ENCODE measurements at places on chromosomes 5 and 9.

GRCh38 chr9:84122572-84122971 lies 142.0 kb downstream of the RMI1 start:
- no peak for DNase-seq

- DNase-seq: no peak
Measured at GRCh38 chr5:157665467-157666070, 5.8 kb upstream of the C5orf52 start.

GRCh38 chr5:96146675-96147074 lies 185.0 kb upstream of the ELL2 start:
- DNase-seq: no peak

GRCh38 chr5:1050423-1051365 lies 42.1 kb downstream of the NKD2 start:
- peak; percentile 64 for DNase-seq

DNA sequence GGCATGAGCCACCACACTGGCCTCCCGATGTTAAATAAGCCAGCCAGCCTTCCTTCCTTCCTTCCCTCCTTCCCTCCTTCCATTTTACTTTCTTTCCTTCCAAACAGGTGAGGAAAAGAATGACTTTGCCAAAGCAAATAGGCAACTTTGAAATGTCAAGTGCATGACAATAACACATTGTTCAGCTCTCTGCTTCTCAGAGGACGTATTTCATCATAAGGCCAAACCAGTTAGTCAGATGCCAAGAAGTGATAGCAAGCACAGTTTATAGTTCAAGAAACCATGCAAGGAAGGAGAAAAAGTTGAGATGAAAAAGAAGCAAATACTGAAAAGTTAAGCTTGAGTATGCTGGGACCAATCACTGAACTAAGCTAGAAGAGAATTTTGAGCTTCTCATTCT lies 29.5 kb downstream of the POU4F3 start:
- no peak for DNase-seq

GRCh38 chr9:109342878-109343277 lies 22.0 kb upstream of the EPB41L4B start:
- DNase-seq: no peak

DNA sequence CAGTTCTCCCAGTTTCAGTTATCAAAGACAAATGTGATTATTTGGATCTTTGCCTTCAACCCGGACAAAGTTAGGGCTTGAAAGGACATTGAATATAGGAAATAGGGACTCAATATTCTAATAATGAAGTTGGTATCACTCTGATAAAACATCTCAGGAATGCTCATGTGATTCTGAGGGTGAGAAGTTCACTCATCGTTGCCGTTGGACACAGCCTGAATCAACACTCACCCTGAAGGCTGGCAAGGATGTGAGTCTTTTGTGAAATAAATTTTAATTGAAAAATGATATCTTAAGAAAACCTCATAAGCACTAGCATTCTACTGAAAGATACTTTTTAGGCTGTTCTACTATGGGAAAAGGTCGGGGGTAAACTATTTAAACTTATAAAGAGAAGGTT lies 44.8 kb upstream of the C9orf72 start:
- DNase-seq: no peak

- no peak for DNase-seq
Measured at GRCh38 chr5:97250113-97250512, 67.1 kb upstream of the RIOK2 start.

GRCh38 chr9:69548681-69549080 lies 123.5 kb downstream of the APBA1 start:
- no peak for DNase-seq

- no peak for DNase-seq
Measured at GRCh38 chr9:2502760-2503159, 118.8 kb upstream of the VLDLR start.

GRCh38 chr5:1494780-1495524 lies 28.8 kb downstream of the LPCAT1 start:
- DNase-seq: peak; percentile 65

DNA sequence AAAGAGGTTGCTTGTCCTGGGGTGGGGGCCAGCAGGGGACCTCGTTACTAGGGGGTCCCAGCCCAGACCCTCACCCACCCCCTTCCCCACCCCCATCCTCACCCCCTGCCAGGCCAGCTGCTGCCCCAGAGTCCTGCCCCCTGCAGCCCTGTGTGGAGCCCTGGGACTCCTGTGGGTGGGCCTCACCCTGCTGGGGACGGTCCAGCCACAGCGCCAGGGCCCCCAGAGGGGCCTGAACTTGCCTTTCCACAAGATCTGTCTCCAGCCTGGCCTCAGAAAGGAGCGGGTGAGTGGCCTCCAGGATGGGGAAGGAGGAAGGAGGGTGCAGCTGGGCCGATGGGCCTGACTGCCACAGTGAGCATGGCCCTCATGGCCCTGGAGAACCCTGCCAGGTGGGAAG lies 7.5 kb upstream of the PTGDS start:
- no peak for DNase-seq

GRCh38 chr9:8804613-8805012 lies 1005.0 kb upstream of the DMAC1 start:
- no peak for DNase-seq

GRCh38 chr5:80246995-80247729 lies 8.7 kb downstream of the SERINC5 start:
- peak; percentile 49 for DNase-seq

- DNase-seq: no peak
Measured at GRCh38 chr5:73631500-73631899, 5.5 kb downstream of the ARHGEF28 start.

- DNase-seq: no peak
Measured at GRCh38 chr9:93959739-93960154, 4.6 kb upstream of the BARX1 start.

- no peak for DNase-seq
Measured at GRCh38 chr5:79955356-79955895, 35.6 kb downstream of the MTX3 start.

DNA sequence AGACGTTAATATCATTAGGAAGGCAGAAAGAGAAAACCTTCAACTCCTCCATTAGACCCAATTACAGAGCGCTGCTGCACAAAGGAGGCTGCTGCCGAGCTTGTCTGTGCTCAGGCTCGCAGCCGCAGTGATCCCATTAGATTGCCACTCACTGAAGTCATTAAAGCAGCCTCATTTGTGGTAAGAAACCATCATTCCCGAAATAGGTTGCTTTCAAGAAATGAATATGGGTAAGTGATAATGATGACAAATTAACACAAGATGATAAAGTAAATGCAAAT lies 137.2 kb downstream of the CAVIN4 start:
- no peak for DNase-seq

DNA sequence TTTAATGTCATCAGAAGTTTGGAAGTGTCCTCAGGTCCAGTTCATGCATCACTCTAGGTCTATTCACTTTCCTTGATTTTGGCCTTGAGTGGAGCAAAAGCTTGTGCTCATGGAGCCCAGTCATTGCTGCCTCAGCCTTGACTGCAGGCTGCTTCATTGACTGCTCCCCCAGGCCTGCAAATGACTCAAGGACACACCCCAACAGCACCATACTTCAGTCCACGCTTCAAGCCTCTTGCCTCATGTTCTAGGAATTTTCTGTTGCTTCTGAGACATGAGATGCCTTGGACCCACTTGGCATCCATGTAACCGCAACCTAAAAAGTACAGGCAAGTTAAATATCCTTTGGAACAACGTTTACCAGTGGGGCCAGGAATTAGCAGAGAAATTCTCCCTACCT lies 193.7 kb downstream of the PIK3R1 start:
- DNase-seq: no peak

GRCh38 chr5:139910901-139911300 lies 115.3 kb downstream of the PSD2 start:
- no peak for DNase-seq

- DNase-seq: no peak
Measured at GRCh38 chr5:136038635-136039034, 9.8 kb downstream of the TGFBI start.

DNA sequence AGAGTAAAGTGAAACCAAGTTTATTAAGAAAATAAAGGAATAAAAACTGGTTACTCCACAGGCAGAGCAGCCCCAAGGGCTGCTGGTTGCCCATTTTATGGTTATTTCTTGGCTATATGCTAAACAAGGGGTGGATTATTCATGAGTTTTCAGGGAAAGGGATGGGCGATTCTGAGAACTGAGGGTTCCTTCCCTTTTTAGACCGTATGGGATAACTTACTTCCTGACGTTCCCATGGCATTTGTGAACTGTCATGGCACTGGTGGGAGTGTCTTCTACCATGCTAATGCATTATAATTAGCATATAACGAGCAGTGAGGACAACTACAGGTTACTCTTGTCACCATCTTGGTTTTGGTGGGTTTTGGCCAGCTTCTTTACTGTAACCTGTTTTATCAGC lies 323.9 kb upstream of the PTGER4 start:
- no peak for DNase-seq

DNA sequence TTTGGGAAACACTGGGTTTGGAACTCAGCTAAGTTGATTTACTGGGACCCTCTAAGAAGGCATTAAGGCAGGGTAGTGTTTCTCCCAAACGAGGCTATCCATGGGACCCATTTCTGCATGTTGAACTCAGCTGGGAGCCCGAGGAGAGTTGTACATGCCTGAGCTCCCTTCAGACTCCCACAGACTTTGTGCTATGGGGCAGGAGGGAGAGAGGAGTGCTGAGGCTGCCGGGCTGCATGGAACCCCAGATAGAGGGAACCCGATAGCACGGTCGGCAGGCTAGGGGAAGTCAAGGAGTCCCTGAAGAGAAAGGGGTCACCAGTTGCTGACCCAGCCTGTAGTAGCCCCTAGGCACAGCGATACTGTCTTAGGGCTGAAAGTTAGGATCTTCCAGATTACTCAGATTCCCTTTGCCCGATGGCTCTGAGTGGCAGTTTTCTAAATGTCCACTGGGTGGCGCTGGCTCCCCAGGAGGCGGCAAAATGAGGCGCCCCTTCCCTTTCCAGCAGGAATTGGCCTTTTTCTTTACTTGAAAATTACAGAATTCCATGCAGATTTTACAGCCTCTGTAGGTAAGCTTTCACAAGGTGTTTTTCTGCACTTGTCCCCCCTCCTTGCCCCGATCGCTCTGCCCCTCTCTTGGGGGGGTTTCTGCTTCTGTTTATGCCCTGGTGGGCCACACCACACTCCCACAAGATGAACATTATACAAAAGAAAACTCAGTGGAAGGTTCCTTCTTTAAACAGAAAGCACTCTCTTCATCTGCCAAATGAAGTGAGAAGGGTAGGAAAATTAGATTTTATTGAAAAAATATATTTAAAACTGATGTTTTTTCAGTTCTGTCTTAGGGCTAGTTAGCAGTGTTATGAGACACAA lies 17.8 kb downstream of the NANS start:
- DNase-seq: peak; percentile 60

DNA sequence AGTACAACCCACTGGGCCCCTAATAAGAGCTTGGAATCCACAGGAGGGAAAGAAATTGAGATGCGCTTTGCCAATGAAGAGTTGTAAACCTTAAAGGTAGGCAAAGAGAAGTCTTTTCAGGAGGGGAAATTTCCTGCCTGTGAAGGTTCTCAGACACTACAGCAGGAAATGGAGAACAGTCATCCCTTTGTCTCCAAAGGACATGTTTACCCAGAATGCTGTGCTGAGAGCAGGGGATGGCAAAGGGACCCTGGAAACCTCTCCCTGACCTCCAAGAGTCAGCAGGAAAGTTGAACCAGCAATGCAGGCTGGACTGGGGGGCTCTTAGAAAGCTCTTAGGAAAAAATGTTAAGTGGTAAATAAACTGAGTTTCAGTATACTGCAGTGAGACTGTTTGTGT lies 103.2 kb downstream of the AK8 start:
- DNase-seq: no peak

DNA sequence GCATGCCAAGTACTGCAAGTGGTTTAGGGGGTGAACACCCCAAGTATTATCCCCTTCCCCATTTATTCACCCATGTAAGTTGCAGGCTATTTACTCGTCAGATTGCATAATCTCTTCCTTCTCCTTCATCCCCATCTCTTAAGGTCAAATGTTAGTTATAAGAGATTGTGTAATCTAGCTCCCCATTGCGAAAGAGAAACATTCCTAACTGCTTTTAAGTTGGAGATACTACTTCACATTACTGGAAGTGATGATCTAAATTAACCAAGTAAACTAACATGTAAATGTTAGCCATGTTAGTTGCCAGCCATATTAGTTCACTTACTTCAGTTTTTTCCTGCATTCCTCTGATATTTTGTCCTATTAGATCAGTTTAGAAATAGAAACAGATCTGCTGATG lies 262.3 kb downstream of the TAF11L14 start:
- DNase-seq: no peak

DNA sequence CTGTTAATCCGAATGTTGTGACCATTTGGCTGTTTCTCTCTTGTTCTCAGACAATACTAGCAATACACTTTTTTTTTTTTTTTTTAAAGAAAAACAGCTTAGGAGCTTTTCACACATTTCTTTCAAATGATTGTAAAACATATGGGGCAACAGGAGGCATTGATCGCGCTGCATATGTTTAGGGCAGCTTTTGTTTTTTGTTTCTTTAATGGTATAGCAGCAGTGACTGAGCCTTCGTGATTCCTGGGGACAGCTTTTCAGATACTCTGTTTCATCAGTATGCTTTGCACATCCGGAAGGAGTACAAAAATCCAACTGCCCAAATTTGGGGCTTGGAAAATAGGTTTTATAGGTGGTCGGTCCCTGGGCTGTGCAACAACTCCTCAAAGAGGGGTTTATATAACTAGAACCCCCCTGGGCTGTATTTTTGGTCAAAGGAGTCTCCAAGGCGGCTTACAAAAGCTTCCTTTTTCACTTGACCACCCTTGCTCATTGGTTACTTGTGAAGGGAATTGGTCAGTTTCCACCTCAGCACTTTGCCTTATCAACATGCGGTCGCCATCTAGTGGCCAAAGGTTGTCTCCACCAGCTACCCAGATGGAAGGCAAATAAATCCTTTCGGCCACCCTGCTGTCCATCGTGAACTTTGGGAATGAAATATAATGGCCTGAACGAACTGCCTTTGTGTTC lies 91.8 kb downstream of the PDE6A start:
- peak; percentile 80 for DNase-seq

GRCh38 chr5:117252566-117252965 lies 677.9 kb upstream of the SEMA6A start:
- DNase-seq: no peak

- no peak for DNase-seq
Measured at GRCh38 chr9:34651321-34651720, 664 bp upstream of the IL11RA start.

All from Right ventricle myocardium superior (tissue), 1 donor.